Inflammatory macrophage treated with lipopolysaccharide for 4 hours (primary cell): ENCODE measurements at places on chromosomes 1 and 21.
A peak's percentile ranks its signal among the peaks of the same experiment; 100 is the strongest.

GRCh38 chr1:219352961-219353651 is 179.4 kb downstream of the LYPLAL1 start:
- DNase-seq = no peak

DNA sequence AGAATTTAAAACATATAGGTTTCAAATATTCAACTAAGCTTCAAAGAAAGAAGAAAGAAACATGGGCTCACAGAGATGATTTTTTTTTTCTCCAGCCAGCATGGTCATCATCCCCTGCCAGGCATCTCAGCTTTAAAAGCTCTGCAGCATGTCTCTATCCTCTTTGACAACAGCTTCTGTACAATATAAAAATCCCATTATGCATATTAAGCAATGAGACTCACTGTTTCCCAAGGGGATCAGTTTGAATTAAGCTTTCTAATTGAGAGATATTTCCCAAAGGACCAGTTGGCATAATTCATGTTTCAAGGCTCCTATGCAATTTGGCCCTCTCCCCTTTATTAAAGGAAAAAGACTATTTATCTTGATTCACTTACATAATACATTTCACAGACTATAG is 220.3 kb downstream of the GRIK1 start:
- DNase-seq = no peak

DNA sequence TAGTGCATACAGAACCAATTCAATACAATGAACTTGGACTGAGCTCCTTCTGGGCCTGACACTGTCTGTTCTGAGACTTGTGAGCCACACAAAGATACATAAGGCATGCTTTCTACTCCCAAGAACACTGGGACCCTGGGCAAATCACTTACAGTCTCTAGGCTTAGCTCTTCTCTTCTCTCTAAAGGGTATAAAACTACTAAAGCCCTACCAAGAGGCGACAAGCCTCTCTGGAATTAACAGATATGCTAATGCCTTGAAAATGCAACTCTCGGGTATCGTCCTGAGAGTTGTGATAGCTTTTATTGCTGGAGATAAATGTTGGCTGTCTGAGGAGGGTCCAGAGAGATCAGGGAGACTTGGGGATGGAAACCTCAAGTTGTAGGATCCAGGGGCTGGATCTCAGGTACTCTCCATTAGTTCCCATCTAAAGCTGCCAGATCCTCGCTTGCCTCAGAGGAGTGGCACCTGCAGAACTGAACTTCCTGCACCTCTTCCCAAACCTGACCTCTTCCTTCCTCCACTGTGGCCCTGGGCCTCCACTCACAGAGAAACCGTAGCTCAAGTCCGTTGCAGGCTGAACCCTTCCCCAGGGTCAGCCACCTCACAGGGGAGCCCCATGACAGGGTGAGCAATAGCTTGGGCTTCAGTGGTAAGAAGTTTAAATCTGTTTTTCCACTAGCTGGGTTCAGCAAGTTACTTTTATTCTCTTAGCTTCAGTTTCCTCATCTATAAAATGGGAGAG is 11.5 kb upstream of the CFAP45 start:
- DNase-seq = no peak

DNA sequence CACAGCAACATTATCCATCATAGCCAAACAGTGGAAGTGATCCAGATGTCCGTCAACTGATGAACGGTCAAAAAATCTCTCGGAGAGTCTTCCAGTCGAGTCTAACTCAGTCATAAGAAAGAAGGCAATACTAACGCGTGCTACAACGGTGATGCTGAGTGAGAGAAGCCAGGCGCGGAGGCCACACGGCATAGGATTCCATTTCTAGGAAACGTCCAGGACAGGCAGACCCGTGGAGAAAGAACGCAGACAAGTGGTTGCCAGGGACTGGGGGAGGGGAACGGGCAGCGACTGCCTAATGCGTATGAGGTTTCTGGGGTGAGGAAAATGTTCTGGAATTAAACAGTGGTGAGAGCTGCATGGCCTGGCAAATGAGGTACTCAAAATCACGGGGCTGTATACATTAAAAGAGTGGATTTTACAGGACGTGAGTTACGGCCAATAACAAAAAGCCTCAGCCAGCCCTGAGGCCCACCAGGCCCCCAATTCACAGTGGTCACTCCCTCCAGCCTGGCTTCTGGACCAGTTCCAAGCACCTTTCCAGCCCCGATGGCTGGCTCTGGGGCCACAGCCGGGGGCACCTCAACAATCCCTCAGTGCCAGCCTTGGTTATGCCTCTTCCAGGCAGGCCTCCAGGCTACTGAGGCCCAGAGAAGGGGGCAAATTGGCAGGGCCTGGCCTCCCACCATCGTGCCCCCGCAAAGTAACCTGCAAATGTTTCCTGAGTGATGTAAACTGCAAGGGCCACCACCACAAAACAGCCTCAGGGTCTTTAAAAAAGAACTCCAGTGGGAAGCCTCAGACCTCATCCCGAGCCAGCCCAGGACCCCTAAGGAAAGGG is 3.4 kb downstream of the WNT9A start:
- no peak for DNase-seq

DNA sequence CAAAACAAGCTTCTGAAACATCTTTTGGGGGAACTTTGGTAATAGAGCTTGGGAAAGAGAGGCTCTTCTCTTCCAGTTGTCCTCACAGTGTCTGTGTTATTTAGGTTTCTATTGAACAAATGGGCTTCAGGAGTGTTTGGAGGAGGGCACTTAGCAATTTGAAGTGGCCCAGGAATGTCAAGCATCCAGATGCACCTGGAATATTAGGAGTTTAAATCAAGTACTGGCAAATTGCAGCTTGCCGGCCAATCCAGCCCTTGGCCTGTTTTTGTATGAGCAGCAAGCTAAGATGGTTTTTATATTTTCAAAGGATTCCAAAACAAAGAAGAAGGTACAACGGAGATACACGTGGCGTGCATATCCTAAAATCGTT is 94.7 kb downstream of the CCDC185 start:
- no peak for DNase-seq

- DNase-seq = peak; percentile 6
These were observed 110.3 kb downstream of the PTPN14 start for GRCh38 chr1:214441119-214441518.

GRCh38 chr1:4177425-4178150 is 277.5 kb upstream of the C1orf174 start:
- no peak for DNase-seq

DNA sequence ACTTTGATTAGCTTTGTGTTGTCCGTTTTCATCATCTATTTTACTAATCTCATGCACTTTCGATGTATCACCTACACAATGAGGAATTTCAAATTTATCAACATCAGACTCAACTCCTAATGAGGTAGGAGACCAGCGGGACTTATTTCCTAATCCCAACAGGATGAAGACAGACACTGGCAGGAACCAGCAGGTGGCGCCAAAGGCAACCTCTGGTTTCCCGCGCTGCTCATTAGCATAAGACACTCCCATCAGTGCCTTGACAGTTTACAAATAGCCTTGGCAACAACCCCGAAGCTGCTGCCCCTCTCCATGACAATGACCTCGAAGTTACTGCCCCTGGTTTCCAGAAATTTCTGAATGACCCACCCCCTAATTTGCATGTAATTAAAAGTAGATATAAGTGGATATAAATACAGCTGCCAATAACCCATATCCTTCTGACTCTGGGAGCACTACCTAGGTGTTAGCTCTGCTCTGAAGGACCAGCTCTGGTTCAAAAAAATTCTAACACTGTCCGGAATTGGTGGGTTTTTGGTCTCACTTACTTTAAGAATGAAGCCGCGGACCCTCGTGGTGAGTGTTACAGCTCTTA is 974.8 kb downstream of the ADGRL2 start:
- DNase-seq = no peak

DNA sequence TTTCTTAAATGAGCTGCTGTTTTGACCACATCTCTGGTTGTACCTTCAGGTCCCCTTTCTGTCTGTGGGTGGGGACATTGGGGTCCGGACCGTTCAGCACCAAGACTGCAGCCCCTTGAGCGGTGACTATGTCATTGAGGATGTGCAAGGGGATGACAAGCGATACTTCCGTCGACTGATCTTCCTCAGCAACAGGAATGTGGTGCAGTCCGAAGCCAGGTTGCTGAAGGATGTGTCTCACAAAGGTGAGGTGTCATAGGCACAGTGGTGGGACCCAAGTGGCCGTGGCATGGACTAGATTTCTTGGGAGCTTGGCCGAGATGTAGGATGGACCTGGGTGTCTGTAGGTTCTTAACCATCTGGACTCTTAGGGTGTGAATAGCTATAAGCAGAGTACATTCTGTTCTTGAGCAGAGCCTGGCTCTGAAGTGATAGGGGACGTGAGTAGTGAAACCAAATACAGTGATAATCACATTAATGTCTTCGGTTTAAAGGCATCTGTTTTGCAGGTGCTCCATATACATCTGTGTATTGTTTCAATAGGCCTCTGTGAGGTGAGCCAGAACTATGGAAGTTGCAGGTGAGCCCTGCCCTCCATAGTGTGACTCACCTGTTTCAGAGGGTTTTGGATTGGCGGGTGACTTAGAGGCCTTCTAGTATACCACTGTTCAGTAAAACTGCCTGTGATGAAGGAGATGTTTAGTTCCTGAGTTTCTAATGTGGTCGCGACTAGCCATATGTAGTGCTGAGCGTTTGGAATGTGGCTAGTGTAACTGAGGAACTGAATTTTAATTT is 6.4 kb downstream of the METTL13 start:
- no peak for DNase-seq

DNA sequence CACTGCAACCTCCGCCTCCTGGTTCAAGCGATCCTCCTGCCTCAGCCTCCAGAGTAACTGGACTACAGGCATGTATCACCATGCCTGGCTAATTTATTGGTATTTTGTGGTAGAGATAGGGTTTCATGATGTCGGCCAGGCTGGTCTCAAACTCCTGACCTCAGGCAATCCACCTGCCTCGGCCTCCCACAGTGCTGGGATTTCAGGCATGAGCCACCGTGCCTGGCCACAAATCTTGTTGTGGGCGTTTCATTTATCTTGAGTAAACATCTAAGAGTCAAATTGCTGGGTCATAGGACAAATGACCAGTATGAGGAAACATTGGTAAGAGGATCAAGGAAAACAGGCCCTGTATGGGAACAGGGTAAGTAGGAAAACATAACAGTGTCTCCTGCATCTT is 17.9 kb downstream of the TMEM200B start:
- peak; percentile 37 for DNase-seq

- peak; percentile 23 for DNase-seq
These were observed 39.9 kb upstream of the AK4 start for GRCh38 chr1:65108025-65108642.

DNA sequence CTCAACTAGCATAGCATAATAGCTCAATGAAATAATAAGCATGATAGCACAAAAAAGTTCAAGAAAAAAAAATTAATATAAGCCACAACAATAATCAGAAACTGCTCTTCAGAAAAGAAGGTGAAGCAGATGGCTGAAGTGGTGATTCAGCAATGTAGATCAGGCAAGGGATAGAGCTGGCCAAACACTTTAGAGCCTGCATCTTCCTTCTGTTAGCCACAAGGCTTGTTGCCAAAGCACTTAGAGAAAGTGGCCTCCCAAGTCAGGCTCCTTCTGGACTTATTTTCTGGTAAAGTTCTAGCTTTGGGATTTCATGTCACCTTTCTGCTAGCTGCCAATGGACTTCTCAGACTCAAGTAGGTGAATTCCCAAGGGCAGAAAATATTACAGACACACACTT is 60.3 kb upstream of the C1orf87 start:
- DNase-seq = no peak

GRCh38 chr1:24084050-24084449 is 27.9 kb downstream of the MYOM3 start:
- DNase-seq = no peak

GRCh38 chr1:87045761-87046304 is 131.4 kb downstream of the HS2ST1 start:
- DNase-seq = no peak

DNA sequence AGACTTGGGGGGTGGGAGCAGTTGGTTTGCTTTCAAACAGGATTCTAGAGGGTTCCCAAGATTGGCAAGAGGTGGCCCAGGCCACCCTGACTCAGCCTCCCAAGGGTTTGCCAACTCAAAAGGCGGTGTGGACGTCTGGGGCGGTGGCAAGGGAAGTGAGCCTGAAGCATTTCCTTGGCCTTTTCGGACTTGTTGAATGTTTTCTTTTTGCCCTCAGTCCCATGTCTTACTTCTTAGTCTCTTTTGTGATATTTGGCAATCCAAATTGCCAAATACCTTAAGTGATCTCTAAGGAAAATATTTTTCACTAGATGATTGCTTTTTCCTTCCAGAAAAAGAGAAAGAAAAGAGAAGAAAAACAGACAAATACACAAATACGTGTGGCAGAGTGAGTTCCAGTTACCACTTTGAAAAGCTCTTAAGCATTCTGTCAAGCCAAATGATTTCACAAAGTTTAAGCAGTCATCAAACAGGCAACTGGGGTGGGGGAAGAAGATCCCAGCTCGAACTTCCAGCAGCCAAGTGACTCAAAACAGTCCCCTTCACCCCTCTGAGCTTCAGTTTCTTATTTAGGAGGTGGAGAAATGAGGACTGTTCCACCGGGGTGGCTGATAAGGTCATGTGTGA is 374.6 kb upstream of the USP24 start:
- DNase-seq = no peak

- DNase-seq = no peak
These were observed 26.2 kb downstream of the DMAP1 start for GRCh38 chr1:44239331-44239960.

DNA sequence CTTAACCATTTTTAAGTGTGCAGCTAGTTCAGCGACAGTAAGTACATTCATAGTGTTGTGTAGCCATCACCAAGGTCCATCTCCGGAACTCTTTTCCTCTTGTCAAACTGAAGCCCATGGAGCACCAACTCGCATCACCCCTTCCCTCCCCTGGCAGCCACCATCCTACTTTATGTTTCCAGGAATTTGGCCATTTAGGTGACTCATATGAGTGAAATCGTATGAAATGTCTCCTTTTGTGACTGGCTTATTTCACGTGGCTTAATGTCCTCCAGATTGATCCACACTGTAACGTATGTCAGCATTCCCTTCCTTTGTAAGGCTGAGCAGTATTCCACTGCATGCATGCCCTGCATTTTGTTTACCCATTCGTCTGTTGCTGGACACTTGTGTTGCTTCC is 2.5 kb downstream of the COL6A2 start:
- DNase-seq = no peak

DNA sequence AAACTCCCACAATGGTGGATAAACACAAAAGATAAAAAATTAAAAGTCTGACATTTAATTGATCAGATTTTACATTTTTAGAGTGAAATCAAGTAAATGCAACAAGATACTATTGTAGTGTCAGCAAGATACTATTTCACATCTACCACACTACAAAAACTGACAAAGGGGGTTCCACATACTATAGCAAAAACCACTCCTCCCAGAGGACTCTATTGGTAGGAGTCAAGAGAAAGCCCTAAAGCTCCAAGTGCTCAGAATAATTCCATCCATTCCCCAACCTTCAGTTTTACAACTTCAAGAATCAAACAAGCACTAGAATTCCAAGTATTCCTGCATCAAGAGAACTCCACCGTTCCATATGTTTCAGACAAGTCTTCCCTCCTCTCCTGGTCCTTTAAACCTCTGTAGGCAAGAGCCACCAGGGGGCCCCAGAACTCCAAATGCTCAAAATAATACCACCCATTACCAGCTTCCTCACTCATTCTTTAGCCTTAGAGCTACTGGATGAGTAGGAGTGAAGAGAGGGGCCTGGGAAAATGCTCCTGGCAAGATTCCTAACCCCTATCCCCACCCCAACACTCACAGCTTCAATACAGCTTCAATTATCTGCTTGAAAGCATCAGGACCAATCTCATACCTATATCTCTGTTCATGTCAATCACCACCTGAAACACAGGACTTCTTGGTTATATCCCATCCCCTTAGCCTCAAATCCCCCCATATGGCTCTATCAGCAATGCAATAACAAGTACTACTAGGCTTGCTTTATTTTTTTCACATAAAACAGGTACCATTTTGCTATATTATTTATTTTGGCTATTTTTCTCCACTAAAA is 9.9 kb downstream of the TOR1AIP2 start:
- DNase-seq = peak; percentile 57
